ENCODE measurements at places on chromosomes 3 and 15.

GRCh38 chr15:53753813-53754212 lies 5.7 kb downstream of the WDR72 start:
- DNase-seq: no peak

DNA sequence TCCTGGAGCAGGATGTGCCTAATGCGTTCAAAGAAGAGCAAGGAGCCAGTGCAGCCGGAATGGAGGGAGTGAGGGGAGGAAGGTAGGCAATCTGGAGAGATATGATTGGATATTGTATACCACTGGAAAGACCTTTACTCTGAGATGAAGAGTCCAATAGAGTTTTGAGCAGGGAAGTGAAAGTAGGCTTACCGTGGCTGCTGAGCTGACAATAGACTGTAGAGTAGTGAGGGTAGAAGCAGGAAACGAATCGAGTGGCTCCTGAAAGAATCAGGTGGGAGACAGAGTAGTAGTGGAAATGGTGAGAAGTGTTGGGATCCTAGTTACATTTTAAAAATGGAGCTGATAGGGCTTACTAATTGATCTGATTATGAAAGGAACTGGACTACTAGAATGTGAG lies 51.8 kb upstream of the NUDT16 start:
- DNase-seq: no peak

GRCh38 chr3:71504250-71505036 lies 79.1 kb downstream of the FOXP1 start:
- no peak for DNase-seq

- DNase-seq: no peak
Observed at GRCh38 chr3:125257536-125257935, 45.0 kb upstream of the SLC12A8 start.
